Left renal pelvis (tissue), 4 donors: ENCODE measurements at places on chromosomes 3 and 15.

DNA sequence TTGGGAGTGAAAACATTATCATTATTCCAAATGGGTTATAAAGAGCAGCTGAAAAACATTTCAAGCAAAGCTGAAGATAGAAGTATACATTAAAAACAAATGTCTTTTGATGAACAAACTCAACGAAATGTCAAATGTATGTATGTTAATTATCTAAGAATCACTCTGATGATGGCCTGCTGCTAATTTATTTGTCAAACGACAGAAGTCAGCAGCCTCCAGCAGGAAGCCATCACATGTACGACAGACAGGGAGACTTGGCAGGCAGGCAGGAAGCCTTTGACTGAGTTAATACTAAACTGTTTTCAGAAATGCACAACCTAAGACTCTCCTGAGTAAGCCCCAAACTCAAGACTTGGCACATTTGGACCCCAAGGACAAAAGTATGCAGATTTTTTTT is 491.1 kb downstream of the ZNF385D start:
- DNase-seq: no peak

- DNase-seq: no peak
Measured at GRCh38 chr3:127655641-127656040, 17.1 kb upstream of the ABTB1 start.

GRCh38 chr15:76994971-76995945 is at the start of gene PSTPIP1:
TSS of gene PSTPIP1 (plus strand) at chr15:76995126. CDS start at chr15:76995574, 448 bp downstream.
- no peak for DNase-seq

DNA sequence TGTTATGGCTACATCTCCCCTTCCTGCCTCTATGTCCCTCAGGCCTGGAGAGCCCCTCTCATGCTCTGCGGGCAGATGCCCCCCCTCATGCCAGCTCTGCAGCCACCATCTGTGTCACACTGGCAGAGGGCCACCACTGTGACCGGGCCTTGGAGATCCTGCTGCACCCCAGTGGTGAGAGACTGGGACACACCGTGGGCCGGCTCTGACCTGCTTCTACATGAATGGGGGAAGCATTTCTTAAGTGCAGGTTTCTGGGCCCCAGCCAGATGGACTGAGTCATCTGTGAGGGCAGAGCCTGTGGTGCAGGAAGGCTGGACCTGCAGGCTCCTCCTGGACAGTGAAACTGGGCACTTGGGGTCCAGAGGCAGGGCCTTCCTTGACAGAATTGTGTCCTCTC is 4.8 kb downstream of the VWA5B2 start:
- no peak for DNase-seq

DNA sequence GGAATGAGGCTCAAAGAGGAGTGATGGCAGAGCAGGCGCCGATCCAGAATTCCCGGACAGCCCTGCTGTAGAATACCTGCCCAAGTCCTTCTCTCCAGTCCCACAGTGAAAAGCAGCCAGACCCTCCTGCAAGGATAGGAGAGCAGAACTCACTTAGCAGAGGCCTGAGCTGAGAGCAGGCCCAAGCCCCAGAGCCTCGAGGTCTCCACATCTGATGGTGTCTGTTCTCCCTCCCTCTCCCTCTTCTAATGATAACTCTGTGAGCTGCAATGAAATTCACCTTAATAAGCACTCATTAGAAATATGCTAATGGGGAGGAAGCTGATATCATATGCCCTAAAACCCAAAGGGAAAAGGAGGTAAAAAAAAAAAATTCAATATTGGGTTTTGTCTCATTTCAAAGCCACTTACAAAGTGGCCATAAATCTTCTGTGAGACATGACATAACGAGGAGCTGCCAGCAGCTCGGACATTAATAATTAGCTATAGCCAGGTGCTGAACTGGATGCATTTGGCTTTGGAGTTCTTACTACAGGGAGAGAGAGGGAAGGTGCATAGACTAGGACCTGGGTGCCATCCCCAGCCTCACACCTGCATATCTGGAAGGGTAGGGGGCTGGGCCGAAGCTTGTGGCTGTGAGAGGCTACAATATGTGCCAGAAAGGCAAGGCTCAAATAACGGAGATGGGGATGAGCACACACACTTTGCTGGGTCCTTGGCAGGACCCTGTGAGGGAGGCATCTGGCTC is 108.4 kb downstream of the MEGF11 start:
- no peak for DNase-seq

DNA sequence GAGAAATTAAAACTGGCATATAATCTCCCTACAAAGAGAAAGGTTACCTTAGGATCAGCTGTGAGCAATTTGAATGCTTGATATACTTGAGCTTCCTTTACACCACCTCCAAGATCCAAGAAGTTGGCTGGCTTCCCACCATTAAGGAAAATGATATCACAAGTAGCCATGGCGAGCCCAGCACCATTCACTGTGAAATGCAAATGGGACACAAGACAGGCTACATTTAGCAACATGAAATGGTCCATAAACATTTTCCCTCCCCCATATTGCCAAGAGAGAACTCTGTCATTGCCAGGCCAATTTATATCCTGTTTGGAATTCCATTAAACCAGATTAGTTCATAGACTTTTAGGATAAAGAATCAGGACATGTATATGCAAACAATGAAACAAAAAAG is 158.7 kb downstream of the SUCLG2 start:
- no peak for DNase-seq

DNA sequence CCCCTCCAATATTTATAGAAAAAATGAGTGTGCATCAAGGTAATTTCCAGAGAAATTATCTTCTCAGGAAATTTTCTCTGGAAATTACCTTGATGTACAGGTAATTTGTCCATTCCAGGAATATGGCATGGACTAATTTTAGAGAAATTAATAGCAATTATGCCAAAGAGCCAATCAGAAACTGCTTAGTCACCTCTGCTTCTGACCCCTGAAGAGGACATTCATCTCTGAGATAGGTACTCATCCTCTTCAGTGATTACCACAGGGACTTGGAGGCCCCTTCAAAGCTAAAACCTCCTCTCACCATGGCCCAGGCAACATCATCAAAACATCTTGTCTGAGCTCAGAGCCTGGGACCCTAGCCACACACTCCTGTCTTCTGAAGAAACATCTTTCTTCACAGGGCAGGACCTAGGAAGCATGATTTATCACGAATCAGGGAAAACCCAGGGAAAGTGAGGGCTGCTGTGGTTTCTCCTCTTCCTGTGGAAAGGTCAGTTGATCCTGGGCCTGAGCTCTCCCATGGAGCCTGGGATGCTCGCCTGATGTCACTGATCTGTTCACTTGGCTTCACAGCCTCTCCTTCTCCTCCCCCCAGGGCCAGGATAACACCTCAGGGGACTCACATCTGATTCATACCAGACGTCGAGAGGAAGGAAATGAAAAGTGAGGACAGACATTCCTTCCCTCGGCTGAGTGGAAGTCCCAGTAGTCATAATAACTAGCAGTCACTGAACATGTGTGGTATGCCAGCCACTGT is 210.5 kb downstream of the DTWD1 start:
- DNase-seq: no peak

DNA sequence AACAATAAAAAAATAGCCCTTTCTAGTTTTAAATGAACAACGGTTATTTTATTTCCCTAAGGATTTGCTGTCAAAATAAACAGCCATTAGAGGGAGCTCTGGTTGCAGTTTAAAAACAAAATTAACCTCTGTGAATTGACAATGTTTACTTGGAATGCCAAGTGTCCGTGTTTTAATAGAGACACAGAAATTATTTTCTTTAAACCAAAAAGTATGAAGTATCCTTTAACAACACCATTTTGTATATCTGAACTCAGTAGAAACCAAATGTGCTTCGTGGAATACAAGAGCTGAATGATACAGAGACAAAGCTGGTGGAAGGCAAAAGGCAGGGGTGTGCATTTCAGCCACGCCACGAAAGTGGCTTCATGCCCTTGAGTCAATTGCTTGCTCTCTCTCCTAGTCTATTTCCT is 74.4 kb downstream of the MOBP start:
- DNase-seq: peak; percentile 4

- no peak for DNase-seq
Measured at GRCh38 chr3:122168044-122168443, 15.4 kb upstream of the CASR start.

- DNase-seq: no peak
Measured at GRCh38 chr3:57783186-57784088, 27.3 kb downstream of the SLMAP start.

DNA sequence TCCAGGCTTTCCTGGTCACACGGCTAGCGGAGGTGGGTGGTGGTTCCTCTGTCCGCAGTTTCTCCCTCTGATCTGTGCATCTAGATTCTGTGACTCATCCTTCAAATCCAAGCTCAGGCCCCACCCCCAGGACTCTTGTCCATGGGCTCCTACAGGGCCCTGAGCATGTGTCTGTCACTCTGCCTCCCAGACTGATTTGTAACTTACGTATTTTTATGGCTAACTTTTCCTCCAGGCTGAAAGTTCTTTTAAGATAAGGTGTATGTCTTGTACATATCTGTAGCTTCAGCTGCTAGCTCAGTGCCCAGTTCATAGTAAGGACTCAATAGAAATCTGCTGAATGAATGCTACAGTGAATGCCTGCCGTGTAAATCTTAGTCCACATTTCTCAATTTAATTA is 8.0 kb downstream of the ESYT3 start:
- DNase-seq: no peak

- DNase-seq: no peak
Measured at GRCh38 chr3:169260296-169260695, 403.2 kb downstream of the MECOM start.

DNA sequence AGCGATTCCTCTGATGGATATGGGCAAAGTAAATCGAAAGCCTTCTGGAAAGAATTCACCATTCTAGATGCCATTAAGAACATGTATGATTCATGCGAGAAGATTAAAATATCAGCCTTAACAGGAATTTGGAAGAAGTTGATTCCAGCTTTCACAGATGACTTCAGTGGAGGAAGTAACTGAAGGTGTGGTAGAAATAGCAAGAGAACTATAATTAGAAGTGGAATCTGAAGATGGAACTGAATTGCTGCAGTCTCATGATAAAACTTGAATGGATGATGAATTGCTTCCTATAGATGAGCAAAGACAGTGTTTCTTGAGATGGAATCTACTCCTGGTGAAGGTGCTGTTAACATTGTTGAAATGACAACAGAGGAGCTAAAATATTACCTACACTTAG is 30.1 kb upstream of the TBC1D23 start:
- DNase-seq: no peak

GRCh38 chr3:125083776-125084175 is 28.0 kb upstream of the HEG1 start:
- no peak for DNase-seq

DNA sequence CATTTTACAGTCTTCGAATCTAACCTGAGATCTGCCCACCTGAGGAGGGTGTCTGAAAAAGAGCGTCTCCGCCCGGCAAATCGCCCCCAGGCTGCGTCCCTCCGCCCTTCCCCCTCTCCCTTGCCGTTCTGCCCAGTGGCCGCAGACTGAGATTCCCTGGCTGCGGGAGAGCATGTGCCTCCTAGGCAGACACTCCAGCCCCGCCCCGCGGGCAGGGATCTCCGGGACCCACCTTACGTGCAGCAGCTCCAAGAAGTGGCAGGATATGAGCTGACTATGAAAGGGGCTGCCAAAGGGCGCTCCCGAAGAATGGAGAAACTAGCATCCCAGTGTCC is 2.7 kb upstream of the WNT5A start:
- DNase-seq: no peak

DNA sequence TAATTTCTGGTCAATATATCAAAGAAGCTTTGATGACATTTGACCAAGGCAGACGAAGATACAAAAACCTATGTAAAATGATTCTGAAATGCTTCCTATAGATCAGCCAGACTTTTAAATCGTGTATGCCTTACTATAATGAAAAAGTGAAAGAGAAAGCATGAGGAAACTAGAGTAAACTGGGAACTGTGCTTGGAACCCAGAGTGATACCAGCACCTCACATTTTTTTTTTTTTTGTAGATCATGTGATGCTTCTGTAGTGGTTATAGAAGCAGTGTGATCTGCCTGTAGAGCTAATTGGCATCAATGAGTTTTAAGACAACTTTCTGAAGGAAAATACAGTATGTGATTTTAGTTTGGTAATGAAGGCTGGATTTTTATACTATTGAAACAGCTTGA is 150.7 kb downstream of the NLGN1 start:
- no peak for DNase-seq

DNA sequence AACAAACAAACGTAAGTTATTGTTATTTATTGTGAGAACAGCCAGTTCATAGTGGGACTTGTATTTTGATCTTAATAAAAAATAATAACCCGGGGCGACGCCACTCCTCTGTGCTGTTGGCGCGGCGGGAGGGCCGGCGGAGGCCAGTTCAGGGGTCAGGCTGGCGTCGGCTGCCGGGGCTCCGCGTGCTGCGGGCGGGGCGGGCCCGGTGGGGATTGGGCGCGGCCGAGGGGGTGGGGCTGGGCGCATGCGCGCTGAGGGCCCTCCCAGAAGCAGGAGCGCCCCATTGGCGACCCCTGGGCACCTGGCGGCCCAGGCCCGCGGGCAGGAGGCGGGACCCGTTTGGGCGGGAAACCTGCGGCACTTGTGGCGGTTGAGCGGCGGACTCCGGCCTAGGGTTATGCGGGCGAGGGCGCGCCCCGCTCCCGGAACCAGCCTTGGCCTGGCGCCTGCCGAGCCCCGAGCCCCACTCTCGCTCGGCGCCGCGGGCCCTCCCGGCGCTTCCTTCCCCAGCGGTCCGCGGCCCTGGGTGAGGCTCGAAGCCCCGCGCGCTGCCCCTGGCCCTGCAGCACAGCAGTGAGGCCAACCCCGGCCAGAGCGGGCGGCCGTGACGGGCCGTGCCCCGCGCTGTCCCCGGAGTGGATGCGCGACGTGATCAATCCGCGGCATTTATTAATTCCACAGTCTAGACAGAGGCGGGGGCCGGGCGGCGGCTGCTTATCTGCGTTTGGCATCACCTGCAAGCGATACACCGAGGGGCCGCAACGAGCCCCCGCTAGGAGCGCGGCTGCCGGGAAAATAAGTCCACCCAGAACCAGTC is 6.0 kb downstream of the ISL2 start:
- no peak for DNase-seq

DNA sequence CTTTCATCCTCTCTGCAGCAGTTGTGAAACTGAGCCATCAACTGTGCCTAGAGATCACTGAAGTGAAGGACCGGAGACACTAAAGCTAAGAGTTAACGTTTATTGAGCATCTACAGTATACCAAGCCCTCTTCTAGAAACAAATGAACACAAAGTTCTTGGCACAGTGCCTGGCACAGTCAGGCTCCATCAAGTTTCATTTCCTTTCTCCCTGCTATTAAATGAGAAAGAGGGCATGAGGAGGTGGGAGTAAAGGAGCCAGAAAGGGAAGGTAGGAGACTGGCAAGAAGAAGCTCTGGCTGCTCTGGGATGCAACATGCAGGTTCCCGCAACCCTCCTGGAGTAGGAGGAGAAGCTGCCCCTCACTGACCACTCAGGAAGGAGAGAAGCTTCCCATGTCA is 30.6 kb downstream of the CYP19A1 start:
- no peak for DNase-seq

GRCh38 chr3:12990781-12991480 is 82.3 kb downstream of the IQSEC1 start:
- DNase-seq: no peak
